ENCODE measurements at places on chromosomes 3 and 15. TPM values are rescaled to one million over a fixed set of nuclear protein-coding genes. Genes with fewer than 3 reads are reported as not detected.

GRCh38 chr15:31508656-31509055 is 182.0 kb downstream of the KLF13 start:
- DNase-seq: no peak

DNA sequence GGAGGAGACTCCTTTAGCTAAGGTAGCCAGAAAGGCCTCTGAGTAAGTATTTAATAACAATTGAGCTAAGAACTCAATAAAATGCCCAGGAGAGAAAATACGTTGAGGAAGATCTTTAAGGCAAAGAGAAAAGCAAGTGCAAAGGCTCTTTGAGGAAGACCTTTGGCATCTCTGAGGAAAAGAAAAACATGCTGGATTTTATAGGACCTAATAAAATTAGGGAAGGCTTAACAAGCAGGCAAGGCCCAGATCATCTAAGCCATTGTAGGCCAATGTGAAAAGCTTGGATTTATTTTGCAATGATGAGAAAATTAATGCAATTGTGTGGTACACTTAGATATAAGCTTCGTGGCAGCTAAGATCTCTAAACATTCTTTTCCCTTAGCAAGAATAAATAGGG is 75.7 kb downstream of the P3H2 start:
- no peak for DNase-seq

GRCh38 chr3:149621218-149622005 is 36.4 kb downstream of the WWTR1 start:
- no peak for DNase-seq

ISLR2 gene
- 2.4 TPM for polyA plus RNA-seq

BCL2A1 gene
- 0.23 TPM for polyA plus RNA-seq

SLC24A5 gene
- polyA plus RNA-seq: 0.23 TPM

Data from left renal pelvis (tissue), 4 donors.